ENCODE measurements at places on chromosomes 13 and 19. TPM values are rescaled to one million over a fixed set of nuclear protein-coding genes. Genes with fewer than 3 reads are reported as not detected.

Gene FXYD1
- polyA plus RNA-seq, result 1.4 TPM

Gene NAPSA
- polyA plus RNA-seq, result 0.10 TPM

Gene ZGLP1
- 0.62 TPM for polyA plus RNA-seq

Gene TPM4
- polyA plus RNA-seq, result 1,635 TPM

Gene PEX11G
- polyA plus RNA-seq, result 0.60 TPM

Gene TNFSF13B
- polyA plus RNA-seq, result 0.48 TPM

Gene DUXA
- polyA plus RNA-seq, result not detected

Gene RUBCNL
- polyA plus RNA-seq, result not detected

Gene SCGB2B2
- 0.04 TPM for polyA plus RNA-seq

Gene DCLK1
- not detected for polyA plus RNA-seq

Gene FUT2
- polyA plus RNA-seq, result not detected

Gene TPTE2
- polyA plus RNA-seq, result not detected

Gene AMH
- not detected for polyA plus RNA-seq

Gene CEACAM16
- not detected for polyA plus RNA-seq

Gene PGLYRP2
- not detected for polyA plus RNA-seq

Gene FGF22
- not detected for polyA plus RNA-seq

Gene N4BP2L1
- 0.88 TPM for polyA plus RNA-seq

Gene ZNF132
- 4.6 TPM for polyA plus RNA-seq

Gene PRODH2
- not detected for polyA plus RNA-seq

Gene SERTM1
- not detected for polyA plus RNA-seq

Gene WASF3
- polyA plus RNA-seq, result 8.3 TPM

Gene FFAR3
- polyA plus RNA-seq, result not detected

Gene WDR87
- polyA plus RNA-seq, result not detected

Gene FRY
- 37.8 TPM for polyA plus RNA-seq

Gene FOXA3
- polyA plus RNA-seq, result not detected

Gene TEX29
- 4.7 TPM for polyA plus RNA-seq

Gene ZNF682
- 2.5 TPM for polyA plus RNA-seq

Gene MPND
- polyA plus RNA-seq, result 6.5 TPM

Data from AG04450 (cell line).